Activated CD4-positive, alpha-beta T cell treated with anti-CD3 and anti-CD28 coated beads for 24 hours (primary cell): ENCODE measurements at places on chromosomes 1 and 21.

GRCh38 chr1:228147768-228148167 lies 2.0 kb upstream of the GJC2 start:
- DNase-seq, result no peak

DNA sequence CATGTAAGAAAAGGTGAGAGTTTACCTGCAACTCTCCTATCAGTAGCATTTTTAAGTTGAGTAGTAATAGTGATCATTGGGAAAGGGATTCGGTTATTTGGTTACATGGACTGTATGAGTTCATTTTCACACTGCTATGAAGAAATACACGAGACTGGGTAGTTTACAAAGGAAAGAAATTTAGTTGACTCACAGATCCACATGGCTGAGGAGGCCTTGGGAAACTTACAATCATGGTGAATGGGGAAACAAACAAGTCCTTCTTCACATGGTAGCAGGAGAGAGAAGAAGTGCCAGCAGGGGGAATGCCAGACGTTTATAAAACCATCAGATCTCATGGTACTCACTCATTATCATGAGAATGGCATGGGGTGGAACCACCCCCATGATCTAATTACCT lies 59.3 kb upstream of the FBXO28 start:
- no peak for DNase-seq

GRCh38 chr1:224273641-224274040 lies 56.3 kb downstream of the NVL start:
- no peak for DNase-seq

DNA sequence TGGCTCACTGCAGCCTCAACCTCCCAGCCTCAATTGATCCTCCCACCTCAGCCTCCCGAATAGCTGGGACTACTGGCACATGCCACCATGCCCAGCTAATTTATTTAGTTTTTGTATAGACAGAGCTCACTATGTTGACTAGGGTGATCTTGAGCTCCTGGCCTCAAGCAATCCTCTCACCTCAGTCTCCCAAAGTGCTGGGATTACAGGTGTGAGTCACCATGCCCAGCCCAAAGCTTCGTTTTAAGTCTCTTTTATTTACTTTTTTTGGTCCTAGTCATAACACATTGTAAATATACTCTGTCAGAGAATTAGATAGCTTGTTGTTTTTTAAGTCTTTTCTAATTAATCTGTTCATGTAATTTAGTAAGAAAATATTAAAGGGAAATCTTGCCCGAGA lies 42.8 kb downstream of the KCNK1 start:
- no peak for DNase-seq

GRCh38 chr21:44301141-44301540 lies 1.3 kb downstream of the PFKL start:
- no peak for DNase-seq

GRCh38 chr1:54926970-54927369 lies 40.0 kb upstream of the DHCR24 start:
- DNase-seq, result no peak

DNA sequence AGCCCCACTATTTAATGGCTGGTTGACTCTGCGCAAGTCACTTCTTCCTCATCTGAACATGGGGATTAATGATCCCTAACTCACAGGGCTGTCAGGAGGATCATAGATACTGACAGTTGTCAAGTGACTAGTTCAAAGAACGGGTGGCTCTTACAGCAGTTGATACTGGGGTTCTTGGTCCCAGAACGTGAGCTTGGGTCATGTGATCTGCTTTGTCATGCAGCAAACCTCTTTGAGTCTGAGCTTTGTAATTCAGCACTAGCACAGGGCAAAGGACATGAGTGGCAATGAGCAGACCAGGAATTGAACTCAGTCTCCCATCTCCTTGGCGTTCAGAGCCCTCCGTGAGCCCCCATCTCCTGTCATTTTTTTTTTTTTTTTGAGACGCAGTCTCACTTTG lies 64.4 kb downstream of the TRABD2B start:
- DNase-seq, result no peak

- DNase-seq, result no peak
Observed at GRCh38 chr1:226604560-226605317, 56.2 kb downstream of the STUM start.

- no peak for DNase-seq
Observed at GRCh38 chr1:203703586-203703985, 61.4 kb upstream of the LAX1 start.

DNA sequence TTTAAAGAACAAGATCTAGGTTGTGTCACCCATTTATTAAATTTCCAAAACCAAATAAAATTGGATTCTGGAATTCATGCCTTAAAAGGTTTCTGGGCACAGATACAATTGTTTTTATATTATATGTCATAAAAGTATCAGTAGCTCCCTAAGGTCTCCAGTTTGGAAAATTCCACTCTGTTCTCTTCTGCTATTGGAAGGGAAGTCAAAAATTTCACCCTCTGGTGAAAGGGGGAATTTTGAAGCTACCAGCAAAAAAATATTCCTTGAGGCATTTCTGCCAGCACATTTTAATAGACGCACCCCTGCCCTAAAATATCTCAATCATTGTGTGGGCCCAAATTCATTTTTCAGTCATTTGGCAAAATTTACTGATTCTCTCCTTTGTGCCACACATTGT lies 285.7 kb upstream of the SGIP1 start:
- no peak for DNase-seq

DNA sequence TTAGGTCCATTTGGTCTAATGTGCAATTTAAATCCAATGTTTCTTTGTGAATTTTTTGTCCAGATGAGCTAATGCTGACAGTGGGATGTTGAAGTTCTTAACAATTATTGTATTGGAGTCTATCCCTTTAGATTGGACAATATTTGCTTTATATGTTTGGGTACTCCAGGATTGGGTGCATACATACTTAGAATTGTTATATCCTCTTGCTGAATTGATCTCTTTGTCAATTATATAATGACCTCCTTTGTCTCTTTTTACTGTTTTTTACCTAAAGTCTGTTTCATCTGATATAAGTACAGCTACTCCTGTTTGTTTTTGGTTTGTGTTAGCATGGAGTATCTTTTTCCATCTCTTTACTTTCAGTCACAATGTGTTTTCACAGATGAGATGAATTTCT lies 22.2 kb downstream of the CD55 start:
- DNase-seq, result no peak

GRCh38 chr1:35706846-35707600 lies 11.7 kb downstream of the C1orf216 start:
- DNase-seq, result no peak

DNA sequence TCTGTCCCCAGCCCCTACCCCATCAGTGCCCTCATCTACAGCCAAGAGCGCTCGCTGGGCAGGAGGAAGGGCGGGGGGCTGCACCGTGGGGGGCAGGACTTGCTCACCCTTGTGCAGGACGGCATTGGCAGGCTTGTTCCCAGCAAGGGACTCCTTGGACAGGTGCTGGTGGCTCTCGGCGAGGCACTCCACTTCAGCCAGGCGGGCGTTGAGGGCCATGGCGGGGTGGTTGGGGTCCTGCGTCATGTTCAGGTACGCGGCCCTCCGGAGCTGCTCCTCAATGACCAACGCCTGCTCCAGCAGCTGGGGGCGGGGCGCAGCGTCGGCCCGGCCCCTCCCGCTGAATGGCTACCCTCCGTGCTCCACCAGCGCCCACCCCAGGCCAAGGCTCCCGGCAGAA lies 64.0 kb downstream of the KCNAB2 start:
- no peak for DNase-seq

DNA sequence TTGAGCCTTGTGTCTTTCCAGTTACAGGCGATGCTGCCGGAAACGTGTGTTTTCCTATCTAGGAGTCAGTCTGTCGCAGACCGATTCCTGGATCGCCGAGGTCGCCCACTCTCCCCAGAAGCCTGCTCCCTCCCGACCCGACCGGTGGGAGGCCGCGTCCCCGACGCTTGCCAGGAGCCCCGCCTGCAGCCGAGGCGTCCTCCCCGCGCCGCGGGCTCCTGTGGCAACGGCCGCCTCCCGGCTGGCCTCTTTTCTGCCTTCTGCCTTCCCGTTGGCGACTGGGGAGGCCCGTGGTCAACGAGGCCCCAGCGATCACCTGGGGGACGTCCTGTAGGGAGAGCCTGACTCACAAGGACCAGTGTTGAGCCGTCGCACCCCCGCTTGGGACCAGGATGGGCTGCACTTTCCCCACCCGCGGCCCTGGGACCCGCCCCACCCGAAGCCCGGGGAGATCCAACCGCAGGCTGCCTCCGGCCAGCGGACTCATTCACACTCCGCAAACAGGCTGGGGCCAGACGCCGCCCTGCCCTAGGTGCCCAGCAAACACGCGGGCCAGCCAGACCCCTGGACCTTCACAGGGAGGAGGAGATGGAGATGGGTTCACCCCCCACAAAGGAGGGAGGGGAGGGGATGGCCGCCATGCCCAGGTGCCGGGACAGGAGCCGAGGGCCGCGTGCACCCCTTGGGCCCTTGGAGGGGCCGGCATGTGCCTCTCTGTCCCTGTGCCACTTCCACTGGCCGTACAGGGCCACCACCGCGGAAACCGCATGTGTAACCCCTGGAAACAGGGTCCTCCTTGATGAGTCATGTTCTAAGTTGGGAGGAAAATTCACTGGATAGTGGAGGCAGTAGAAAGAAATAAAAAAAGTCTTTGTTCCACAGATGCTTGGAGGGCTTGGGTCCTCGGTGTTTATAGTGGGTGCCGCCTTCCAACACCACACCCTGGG lies 7.2 kb upstream of the COL6A1 start:
- DNase-seq, result no peak

DNA sequence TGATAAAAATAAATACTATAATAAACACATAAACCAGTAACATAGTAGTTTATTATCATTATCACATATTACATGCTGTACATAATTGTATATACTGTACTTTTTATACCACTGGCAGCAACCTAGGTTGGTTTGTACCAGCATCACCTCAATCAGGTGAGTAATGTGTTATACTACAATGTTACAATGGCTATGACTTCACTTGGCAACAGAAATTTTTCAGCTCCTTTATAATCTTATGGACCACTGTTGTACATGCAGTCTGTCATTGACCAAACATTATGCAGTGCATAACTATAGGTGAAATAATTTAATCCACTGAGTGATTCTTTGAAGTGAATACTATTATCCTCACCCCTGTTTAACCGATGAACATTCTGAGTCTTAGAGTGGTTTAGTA lies 44.5 kb downstream of the TNFSF4 start:
- DNase-seq, result no peak

DNA sequence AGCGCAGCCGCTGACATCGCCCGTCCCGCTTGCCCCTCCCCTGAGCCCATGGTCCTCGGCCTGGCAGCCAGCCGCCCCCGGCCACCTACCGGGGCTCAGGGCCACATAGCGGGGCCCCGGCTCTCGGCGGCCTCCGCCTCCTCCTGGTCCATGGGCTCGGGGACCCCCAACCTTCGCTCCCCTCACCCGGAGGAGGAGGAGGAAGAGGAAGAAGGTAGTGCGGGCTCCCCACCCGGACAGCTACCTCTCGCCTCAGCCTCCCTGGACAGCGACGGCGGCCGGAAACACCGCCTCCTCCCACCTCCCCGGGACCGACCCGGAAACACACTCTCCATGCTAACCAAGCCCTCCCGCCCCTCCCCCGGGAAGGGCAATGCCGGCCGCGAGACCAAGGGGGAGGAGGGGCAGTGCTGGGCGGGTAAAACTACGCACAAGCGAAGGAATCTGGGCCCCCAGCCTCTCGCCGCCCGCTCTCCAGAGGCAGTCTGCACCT lies at the start of gene KIAA0319L:
Gene KIAA0319L (minus strand): TSS at position 286 of the 493 bp plus-strand sequence. CDS start 2,912 bp downstream, outside the sequence.
- no peak for DNase-seq

GRCh38 chr1:93734999-93735398 lies 53.4 kb upstream of the BCAR3 start:
- DNase-seq, result no peak

DNA sequence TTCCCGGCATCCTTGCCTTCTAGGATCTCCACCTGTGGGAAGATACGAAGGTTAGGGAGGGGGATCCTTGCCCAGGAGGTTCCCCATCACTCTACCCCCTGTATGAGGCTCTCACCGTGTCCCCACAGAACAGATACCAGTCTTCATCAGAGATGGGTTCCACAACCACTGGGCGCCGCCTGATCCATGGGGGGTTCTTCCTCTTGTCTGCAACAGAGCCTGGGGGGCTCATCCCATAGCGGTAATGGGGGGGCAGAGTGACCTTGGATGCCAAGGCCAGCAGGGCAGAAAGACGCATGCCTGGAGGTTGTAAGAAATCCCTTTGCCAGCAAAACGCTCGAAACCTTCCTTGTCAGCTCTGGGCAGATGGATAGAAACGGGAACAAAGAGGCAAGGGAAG lies 2.5 kb downstream of the MRPL24 start:
- no peak for DNase-seq

GRCh38 chr1:34656731-34657130 lies 98.1 kb upstream of the GJB5 start:
- DNase-seq, result no peak

DNA sequence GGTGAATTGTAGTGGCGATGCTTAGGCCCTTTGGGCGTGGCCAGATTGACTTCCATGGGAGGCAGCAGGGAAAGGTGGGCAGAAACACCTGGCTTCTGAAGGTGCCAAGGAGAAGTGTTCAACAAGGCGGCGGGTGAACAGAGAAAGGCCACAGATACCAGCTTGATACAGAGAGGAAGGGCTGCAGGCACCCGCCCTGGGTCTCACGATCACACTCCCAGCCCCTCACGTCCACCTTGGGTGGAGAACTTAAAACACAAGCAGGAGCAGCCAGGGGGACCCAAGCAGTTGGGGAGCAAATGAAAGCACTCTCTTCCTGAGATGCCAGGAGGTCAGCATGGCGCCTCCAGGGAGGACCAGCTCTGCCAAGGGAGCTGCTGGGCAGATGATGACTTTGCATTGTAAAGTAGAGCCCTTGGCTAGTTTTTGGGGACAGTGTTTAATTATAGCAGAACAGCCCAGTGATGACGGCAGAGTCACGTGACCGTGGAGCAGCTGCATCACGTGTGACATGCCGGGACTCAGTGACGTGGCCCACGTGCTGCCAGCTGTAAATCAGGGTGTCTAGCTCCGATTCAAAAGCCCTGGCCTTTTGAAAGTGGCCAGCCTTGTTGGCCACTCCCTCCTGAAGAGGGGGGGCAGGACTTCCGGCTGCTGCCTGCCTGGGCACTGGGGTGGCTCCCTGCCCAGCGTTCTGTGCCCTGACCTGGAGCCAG lies 19.0 kb downstream of the SLC37A1 start:
- DNase-seq, result no peak

DNA sequence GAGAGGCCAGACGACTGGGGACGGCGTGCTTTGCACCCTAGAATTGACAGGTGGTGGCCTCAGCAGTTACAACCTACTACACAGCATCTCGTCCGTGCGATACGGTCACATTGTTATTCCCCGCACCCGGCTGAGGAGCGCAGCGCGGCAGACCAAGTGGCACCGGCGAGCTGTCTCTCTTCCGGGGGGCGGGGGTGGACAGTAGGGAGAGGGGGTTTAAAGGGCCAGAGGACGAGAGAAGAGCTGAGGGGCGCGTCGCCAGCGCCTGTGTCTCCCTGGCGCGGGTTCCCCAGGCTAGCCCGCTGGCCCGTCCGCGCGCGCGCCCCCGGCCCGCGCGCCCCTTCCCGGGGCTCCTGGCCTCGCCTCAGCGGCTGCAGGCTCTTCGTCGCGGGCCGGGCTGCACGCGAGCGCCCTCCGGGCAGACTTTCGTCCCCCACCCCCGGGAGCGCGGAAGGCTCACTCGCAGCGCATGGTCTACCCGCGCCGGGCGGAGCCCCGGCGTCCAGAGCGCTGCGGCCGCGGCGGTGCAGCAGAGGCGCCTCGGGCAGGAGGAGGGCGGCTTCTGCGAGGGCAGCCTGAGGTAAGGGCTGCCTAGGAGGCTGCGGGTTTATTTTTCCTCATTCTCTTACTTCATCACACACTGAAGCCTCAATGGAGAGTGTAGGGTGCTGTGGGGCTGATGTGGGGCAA lies at the start of gene PDE4B:
Gene PDE4B (plus strand): TSS at position 227 of the 690 bp plus-strand sequence.
- no peak for DNase-seq
